ENCODE measurements at places on chromosomes 2 and 18.

DNA sequence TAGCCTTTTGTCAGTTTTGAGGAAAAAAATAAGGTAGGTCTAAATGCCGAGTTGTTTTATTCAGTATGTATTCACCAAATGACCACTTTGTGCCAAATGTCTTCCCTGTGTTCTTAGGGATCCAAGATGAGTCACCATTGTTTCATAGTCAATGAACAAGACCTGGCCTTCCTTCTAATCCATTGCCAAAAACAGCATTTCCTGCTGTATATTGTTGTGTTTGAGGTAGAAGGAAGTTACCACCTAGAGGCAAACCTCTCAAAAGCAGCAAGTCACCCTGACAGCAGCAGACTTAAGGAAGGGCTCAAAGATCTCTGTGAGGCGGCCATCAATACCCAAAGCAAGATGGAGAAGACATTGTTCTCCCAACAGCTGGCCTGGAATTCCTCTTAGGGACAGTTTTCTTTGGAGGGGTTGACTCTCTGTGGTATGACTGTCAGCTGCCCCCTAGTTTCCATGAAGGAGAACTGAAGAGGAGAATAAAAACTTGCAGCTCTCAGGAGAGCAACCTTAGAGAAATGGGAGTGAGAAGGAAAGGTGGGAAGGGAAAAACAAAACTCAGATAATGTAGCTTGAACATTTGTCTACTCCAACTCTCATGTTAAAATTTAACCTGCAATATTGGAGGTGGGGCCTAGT lies 328.3 kb downstream of the LRATD1 start:
- no peak for DNase-seq

- DNase-seq, result no peak
Measured at GRCh38 chr2:26900831-26901321, 52.9 kb downstream of the DPYSL5 start.

DNA sequence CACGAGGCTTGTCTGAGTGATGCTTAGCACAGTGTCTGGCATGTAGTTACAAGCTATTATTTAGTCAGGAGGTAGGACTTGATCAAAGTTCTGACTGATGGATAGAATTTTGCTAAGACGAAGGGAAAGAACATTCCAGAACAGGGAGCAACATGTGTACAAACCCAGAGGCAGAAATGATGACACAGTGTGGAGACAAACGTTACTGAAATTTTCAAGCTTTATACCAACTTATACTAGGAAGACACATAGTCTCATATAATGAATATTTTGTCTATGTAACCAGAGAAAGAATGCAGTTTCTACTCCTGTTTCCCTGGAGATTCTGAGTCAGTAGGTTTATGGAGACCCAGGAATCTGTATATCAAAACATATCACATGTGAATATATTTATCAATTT lies 123.4 kb downstream of the FAM124B start:
- DNase-seq, result no peak

DNA sequence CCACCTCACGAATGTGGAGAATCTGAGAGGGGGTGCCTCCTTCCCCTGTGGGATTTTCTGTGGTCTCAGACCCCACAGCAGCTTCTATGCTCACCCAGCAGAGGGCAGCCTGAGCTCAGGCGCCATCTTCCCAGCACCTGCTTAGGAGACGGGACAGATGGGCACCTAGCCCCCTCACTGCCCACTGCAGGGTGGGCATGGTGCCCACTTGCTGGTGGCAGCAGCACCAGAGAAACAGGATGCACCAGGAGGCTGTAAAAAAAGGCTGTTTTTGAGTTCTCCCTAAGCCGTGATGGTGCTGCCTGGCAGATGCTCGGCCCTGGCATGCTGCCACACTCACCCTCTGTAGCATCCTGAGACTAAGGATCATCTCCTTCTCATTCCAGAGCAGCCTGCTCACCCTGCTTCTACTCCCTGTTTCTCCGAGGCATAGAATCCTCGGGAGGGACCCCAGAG lies 19.1 kb upstream of the SLC20A1 start:
- DNase-seq, result no peak

GRCh38 chr2:100242476-100242875 lies 79.8 kb downstream of the LONRF2 start:
- no peak for DNase-seq

GRCh38 chr2:2926858-2927175 lies 450.8 kb downstream of the EIPR1 start:
- DNase-seq, result no peak

GRCh38 chr2:30362468-30363081 lies 84.5 kb upstream of the LCLAT1 start:
- DNase-seq, result no peak

- DNase-seq, result no peak
Measured at GRCh38 chr2:199710551-199710950, 140.4 kb downstream of the FTCDNL1 start.

DNA sequence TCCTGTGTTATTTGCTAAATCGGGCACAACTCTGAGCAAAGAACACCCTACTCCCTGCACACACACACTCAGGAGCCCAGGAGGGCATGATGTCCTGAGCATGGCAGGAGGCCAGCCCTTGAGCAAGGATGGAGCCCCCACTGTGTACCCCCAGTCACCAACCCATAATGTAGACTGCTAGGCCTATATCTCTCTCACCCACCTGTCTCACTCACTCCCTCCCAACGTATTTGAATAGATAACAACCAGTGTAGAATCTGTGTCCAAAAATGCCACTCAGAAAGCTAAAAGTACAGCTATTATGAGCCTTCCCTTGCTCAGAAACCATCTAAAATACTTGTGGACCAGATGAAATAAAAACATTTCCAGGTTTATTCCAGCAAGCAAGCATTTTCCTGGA lies 29.3 kb downstream of the MERTK start:
- DNase-seq, result no peak

DNA sequence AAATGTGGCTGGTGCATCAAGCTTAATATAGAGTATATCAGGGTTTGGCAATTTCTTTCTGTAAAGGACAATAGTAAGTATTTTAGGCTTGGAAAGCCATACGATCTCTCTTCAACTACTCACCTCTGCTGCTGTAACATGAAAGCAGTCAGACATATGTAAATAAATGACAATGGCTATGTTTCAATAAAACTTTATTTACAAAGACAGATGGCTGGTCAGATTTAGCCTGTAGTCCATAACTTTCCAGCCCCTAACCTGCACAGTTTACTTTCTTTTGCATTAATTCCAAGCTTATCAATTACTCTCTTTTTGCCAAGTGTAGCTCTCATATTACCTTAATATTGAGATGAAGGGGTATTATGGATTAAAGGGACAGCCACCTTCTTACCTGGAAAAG lies 83.1 kb downstream of the LRATD1 start:
- DNase-seq, result no peak

DNA sequence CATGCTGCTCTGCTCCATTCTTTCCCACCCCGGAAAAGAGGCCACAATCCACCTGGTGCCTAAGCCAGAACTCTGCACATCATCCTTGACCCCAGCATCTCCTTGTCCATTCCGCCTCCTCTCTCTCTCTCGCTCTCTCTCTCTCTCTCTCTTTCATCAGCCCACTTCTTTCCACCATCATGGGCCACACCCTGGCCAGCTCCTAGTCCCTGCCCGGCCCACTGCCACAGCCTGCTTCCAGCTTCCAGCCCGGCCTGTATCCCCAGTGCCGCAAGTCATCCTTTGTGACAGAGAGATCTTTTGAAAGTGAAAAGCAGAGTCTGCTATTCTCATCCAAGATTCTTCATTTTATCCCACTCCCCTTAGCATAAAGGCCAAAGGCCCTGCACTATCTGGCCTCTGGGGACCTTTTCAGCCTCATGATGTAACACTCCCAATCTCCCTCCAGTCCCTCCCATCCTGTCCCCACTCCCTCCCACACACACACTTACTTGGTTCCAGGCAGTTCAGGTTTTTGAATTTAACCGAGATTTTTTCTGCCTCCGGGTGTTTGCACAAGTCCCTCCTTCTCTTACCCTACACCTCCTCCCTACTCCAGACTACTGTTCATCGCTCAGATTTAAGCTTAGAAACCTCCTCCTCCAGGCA lies 214.0 kb downstream of the EN1 start:
- no peak for DNase-seq

DNA sequence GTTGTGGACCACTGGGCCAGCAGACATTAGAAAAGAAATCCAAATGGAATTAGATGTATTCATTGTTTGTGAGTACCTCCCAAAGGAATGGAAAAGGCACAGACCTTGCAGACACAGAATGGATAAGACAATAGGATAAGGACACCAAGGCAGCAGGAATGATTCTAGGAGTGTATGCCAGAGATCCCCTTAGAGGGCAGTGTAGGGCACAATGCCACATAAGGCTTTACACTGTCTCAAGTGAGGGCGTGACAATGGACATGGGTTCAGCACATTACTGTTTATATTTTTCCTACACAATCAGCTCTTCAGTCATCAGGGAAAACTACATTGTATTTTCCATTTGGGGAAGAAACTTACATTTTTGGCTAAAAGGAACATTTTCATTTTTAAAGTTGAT lies 250.9 kb downstream of the PTH2R start:
- no peak for DNase-seq

GRCh38 chr18:37653618-37654017 lies 88.0 kb upstream of the CELF4 start:
- DNase-seq, result no peak

- peak; percentile 6 for DNase-seq
Measured at GRCh38 chr2:178905261-178905660, 98.0 kb upstream of the TTN start.

GRCh38 chr2:20400787-20401488 lies 45.9 kb upstream of the RHOB start:
- DNase-seq, result no peak

DNA sequence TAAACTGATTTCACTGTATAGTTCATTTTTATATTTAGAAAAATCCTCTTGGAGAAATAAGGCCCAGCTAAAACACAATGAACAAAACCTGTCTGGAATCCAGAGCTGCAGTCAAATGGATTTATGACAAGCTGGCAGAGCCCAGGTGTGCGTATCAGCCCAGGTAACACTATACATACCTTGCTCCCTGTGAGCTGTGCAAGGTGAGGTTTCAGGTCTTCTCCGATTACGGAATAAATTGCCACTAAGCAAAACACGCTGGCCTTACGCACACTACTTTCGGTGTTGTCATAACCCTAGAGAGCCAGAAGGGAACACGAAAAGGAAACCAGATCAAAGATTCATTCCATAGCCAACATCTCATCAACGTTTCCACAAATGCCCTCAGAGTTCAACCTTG lies 61.9 kb upstream of the TFCP2L1 start:
- no peak for DNase-seq

DNA sequence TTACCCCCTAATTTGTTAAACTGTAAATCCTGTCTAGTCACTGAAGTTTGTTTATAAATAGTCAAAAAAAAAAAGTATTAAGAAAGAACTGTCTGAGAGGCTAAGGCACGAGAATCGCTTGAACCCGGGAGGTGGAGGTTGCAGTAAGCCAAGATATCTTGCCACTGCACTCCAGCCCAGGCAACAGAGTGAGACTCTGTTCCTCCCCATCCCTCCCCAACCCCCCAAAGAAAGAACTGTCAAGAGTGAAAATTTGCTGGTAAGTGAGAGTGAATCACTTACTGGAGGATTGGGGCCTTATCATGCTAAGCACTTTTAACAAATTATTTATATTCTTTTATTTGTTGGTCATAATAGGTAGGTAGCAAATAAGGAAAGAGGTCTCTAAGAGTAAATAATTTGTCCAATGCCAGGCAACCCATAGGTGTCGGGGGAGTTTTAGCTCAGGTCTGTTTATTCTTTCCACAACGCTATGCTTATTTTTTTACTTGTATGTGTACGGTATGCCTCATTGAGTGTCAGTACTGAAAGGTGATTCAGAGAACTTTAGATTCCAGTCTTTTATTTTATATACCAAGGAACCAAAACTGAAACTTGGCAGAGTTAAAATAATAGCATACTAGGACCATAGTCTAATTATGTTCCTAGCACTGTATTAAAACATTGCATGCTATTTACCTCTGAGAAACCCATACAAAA lies 2.5 kb downstream of the TAF4B start:
- no peak for DNase-seq

GRCh38 chr2:48738806-48739205 lies 16.7 kb downstream of the LHCGR start:
- DNase-seq, result no peak

- DNase-seq, result no peak
Measured at GRCh38 chr2:238160206-238161129, 1.7 kb downstream of the ERFE start.

DNA sequence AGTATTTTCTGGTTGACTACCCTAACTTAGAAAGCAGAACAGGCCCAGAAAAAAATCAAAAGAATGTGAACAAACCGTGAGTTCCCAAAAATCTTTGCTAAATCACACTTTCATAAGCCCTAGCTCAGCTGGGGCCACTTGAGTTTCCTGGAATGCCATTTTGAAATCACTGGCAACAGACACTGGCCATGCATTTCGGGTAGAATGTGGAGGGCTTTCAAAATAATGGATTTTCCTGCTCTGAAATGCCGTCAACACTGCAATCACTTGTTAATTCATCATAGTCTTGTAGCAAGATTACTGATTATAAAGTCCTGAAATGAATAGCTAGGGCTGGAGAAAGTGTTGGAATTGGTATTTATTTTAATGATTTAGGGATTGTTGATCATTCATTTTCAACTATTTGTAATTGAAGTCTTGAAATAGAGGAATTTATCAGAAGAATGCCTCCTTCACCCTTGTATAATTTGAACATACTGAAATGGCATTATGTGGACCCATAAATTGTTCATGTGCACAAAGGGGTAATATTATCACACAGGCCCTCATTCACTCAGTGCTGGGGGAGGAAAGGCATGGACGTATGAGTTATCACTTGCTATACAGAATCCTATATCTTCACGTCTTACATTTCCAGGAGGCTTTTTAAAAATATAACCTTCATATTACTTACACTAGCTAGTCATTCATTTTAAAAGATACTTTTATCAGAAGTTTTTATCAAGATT lies 134.8 kb downstream of the DTNA start:
- no peak for DNase-seq

- DNase-seq, result no peak
Measured at GRCh38 chr2:144310484-144310883, 209.4 kb downstream of the ZEB2 start.

GRCh38 chr2:71898851-71899681 lies 248.6 kb downstream of the CYP26B1 start:
- no peak for DNase-seq

GRCh38 chr18:23857756-23858155 lies 156.8 kb upstream of the TTC39C start:
- no peak for DNase-seq

GRCh38 chr2:118989481-118989880 lies 47.5 kb downstream of the MARCO start:
- DNase-seq, result no peak

- peak; percentile 24 for DNase-seq
Measured at GRCh38 chr2:108385411-108386071, 7.8 kb downstream of the SULT1C4 start.
